WTC11 (cell line): ENCODE measurements at places on chromosomes 5 and 9.

DNA sequence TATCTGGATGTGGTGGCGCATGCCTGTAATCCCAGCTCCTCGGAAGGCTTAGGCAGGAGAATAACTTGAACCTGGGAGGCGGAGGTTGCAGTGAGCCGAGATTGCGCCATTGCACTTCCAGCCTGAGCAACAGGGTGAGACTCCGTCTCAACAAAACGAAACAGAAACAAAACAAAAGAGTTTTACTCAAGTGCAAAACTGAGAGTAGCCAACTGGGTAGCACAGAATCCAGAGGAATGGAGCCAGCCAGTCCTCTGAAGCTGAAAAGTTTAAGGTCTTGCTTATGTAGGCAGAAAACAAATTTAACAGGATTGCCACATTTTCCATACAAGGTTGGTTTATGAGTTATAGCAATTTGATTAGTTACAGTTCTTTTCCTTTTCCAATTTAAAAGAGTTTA lies 32.0 kb downstream of the SPIN1 start:
- no peak for DNase-seq

DNA sequence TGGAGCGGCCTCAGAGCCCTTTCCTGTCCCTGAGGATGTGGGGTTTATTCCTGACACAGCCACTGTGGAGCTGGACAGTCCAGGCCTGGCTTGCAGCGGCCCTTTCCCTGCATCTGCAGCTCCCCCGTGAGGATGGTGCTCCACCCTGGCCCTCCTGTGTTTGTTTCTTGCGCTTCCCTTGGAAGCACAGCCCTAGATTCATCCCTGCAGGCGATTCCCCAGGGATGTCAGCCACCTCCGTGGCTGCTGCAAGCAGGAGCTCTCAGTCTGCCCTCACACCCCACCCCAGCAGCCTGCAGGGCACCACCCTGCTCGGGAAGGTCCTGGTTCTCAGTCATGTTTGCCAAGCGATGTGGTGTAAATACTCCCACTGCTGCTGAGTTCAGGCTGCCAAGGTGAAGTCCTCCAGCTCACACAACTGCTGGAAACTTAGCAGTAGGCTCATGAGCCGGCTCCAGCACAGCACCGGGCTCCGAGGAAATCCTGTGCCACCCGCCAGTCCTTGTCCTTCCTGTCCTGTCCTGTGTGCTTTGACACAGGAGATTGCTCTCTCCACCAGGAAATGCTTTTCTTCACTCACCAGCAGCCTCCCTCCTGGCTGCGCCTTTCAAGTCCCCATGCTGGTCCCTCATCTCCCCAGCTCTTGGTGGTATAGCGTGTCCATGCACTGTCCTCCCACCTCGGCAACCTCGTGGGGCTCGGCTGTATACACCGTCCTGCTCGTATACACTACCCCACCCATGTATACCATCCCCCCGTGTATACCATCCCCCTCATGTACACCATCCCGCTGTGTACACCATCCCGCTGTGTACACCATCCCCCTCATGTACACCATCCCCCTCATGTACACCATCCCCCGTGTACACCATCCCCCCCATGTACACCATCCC lies 16.2 kb downstream of the ROPN1L start:
- no peak for DNase-seq

DNA sequence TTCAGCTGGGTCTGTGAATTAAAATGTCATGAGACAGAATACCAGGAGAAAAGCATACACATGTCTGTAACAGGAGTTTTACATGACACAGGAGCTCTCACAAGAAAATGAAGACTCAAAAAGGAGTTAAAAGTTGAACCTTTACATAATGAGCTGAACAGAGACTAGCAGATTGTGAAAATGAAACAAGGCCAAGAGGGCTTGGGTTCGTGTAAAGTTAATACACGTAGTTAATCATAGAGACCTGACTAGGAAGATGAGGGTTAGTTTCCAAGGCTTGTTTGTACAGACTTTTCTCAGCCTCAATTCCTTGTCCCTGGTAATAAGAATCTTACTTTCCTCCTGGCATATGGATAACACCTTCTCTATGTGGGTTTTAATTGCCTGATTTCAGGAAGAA lies 1294.0 kb downstream of the MAT2B start:
- no peak for DNase-seq

- DNase-seq, result no peak
These were observed 44.2 kb upstream of the TENT2 start for GRCh38 chr5:79567926-79568549.

GRCh38 chr5:174549254-174549653 lies 175.1 kb upstream of the MSX2 start:
- no peak for DNase-seq

- no peak for DNase-seq
These were observed 170.4 kb upstream of the MAST4 start for GRCh38 chr5:66425842-66426241.

DNA sequence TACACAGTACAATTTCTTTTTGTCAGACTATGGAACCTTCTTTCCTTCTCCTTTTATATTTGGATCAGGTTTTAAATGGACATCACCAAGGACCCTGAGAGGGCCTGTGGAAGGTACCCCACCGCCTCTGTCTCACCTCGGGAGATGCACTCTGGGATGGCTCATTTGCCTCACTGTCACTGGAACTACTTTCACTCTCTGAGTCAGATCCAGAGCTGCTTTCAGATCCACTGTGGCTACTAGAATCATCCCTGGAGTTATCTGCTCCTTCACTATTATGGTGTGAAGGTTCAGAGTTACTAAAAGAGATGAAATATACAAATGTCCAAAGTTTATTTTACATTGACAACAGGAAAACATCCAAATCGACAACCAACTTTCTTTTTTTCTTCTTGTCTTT lies 24.6 kb downstream of the LEAP2 start:
- DNase-seq, result no peak

- DNase-seq, result peak; percentile 92
These were observed 9.7 kb upstream of the SLC25A51 start for GRCh38 chr9:37913480-37914153.

GRCh38 chr9:14089051-14089803 lies 224.7 kb downstream of the NFIB start:
- DNase-seq, result no peak

DNA sequence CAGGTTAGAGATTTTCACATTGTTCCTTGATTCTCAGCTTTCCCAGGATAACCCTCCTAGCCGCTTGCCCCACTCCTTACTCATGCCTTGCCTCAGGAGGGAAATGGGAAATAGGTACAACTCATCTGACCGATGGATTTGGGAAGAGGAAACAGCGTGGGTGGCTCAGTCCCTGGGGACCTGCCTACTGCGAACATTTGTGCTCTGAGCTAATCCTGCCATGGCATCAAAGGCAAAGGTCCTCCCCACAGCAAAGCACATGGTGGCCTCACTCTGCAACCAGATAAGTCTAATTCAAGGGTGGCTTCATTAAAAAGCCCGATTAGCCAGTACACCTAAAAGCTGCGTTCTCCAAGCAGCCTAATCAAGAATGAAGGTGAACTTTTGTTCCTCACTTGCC lies 82.4 kb upstream of the ADRA1B start:
- DNase-seq, result no peak

DNA sequence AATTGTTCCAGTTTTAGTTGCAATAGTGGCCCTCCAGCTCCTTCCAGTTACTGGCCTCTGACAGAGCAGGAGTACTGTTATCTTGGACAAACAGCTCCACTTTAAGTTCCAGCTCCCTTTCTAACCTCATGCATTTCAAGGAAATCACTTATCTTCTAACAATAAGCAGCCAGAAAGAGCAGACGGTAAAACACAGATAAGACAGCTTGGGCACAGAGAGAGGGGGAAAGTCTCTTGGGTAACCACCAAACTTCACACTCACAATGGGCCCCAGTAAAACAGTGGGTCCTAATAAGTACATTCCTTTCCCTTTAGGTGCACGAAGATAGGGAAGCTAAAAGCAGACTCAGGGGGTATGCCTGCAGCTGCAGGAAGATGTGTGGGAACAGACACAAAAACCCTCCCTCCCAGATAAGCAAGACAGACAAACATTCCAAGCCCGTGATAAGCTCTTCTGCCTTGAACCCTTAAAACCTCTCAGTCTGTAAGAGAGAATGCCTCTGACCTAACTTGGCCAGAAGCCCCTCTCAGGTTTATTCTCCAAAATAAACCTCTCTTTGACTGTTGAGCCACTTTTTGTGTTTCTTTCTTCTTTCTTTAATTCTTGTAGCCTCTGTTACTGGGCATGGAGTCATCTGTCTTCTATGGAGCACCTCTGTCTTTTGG lies 30.8 kb downstream of the OR1J1 start:
- no peak for DNase-seq

DNA sequence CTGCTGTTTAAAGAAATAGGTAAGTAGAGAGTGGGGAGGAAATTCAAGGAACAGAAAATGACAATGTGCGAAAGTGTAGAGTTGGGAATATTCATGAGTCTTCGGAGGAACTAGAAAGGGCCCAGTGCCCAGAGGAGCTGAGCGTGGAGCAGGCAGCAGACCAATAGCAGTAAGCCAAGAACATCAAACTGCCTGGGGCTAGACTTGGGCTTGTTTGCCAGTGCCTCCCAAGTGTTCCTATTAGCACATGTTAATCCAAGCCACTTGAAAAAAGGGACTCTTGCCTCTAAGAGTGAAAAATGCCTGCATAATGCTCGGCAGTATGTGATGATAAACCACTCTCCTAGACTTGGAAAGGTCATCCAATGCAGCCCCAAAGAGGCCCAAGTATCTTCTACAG lies 1.2 kb upstream of the TAL2 start:
- no peak for DNase-seq

DNA sequence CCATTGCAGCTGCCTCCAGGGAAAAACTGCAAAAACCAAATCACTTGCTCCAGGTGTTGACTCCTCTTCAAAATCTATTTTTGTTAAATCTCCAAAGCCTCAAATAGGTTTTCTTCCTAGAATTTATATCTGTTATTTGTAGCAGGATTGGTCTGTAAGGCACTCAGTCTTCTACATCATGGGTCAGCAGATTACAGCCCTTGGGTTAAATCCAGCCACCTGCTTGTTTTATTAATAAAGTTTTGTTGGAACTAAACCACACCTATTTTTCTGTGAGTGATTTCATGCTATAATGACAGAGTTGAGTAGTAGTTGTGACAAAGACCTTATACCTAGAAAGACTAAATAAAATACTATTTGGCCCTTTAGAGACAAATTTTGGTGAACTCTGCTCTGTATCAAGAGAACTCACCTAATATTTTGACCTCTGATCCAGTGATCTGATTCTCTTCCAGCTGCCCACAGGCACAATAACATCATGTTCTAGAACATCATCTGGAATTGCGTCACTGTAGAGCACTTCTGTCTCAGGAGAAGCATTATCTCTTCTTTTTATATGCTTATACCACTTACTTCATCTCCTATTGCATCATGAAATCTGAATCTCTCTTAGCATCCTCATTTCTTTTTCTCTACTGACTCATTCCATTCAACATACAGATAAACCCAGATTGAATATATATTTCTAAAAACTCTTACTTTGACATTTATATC lies 130.1 kb downstream of the RPS23 start:
- no peak for DNase-seq

DNA sequence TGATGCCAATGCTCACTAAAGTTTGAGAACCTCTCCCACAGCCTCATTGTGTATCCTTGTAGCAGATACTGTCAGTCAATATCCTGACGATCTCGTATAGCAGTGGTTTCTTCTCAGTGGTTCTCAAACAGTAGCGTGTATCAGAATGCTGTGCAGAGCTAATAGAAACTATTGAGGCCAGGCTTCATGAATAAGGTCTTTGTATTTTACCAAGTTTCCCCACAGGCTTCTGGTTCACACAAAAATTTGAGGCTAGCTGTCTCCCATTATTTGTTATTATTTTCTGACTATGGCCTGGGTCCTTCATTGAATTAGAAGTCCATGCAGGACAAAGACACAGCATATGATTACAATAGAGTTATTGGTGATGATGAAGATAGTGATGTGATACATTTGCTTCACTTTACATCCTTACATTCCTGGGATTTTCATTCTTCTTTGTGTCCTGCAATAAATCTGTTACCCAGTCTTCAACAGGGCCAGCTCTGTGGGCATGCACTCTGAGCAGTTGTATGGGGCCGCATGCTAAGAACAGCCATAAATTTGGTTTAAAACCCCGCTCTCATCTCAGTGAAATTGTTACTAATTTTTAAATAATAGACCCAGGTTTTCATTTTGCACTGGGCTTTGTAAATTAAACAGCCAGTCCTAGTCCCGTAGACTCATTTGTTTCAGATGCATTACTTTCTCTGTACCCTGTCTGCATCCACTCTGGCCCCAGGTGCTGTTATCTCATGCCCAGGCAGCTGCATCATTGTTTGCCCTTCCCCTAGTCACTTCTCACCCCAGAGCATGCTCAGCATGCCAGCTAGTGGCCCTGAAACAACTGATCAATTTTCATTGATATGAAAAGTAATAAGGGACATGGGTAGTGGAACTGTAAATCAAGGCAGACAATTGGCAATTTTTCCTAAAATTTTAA lies 199.9 kb upstream of the PIK3R1 start:
- no peak for DNase-seq

GRCh38 chr9:21570643-21571275 lies 88.6 kb upstream of the IFNE start:
- DNase-seq, result no peak

DNA sequence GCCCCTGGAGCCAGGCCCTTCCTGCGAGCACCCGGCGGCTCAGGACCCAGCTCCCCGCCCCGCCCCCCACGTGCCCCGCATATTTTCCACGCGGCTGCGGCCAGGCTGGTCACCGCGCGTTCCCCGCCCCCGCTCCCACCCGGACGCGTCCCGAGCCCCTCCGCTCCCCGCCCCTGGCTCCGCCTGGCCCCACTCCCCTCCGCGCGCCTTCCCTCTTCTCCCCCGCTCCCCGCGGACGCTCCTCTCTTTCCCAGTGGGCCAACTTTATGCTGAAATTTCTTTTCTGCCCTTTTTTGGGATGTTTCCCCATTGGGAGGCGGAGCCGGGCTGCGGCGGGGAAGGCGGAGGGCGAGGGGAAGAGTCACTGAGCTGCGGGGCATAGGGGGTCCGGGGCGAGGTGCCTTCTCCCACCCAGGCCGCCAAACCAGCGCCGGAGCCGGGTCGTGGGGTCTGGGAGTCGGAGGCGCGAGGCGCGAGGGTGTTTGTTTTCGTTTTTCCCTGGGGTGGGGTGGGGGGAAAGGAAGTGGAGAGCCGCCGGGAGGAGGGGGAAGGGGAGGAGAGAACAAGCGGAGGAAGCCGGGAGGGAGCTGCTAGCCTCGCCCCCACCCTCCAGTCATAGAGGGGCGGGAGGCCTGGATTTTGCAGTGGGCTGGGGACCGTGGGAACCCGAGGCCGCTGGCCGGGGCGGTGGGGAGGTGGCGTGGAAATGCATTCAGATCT lies 1.0 kb upstream of the TPM2 start:
- DNase-seq, result peak; percentile 64
